ENCODE measurements at places on chromosomes 2 and 18.

DNA sequence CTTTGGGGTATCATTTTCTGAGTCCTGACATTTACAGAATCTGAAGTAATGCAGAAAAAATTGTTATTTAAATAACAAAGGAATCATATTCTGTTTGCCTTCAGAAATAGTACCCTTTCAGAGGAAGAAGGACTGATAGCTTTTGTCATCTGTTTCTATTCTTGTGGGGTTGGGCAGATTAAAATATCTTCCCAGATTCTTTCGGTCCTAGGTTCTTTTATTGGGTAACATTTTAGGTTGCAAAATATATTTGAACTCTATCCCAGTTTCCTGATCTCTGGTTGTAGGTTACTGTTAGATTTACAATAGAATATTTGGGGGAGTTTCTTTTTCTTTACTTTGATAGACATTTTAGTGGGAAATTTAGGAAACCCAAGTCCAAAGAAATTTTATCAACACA lies 550.5 kb downstream of the SPAG16 start:
- no peak for DNase-seq

DNA sequence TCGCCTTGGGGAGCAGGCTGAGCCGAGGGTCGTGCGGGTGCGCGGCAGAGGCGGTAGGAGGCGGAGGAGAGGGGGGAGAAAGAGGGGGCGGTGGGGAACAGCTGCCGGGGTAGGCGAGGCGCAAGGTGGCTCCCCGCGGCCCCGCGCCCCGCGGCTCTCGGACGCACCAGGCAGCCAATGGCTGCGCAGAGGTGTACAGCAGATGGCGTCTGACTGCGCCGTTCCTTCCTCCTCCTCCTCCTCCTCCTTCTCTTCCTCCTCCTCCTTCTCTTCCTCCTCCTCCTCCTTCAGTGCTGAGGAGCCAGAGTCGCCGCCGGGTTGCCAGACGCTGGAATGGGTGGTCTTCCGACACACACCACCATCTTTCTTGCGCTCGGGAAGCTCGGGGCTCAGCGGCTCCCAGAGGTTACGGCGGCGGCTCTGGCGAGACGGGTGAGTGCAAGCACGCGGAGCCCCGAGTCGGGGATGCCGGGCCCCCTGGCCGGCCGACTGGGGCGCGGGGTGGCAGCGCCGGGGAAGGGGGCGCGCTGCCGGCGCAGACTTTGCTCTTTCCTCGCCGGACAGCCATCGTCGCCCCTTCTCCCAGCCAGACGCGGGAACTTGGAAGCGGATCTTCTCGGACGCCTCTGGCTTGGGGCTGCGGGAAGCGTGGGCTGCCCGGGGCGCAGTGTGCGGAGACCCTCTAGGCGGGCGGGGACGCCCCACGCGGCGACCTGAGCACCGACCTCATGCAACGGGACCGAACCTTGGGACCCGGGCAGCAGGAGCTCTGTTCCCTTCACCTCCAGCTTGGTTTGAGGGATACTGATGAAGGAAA lies at the start of gene THSD7B:
Gene THSD7B (plus strand): TSS at position 290 of the 817 bp plus-strand sequence. CDS start 116,634 bp downstream, outside the sequence.
- no peak for DNase-seq

GRCh38 chr18:9285604-9286003 lies 49.0 kb upstream of the TWSG1 start:
- DNase-seq, result no peak

- no peak for DNase-seq
These were observed 281.4 kb downstream of the PAX3 start for GRCh38 chr2:222017252-222017850.

- DNase-seq, result no peak
These were observed 71.3 kb downstream of the CTIF start for GRCh38 chr18:48609820-48610815.

GRCh38 chr18:38545071-38545470 lies 979.5 kb upstream of the CELF4 start:
- DNase-seq, result no peak

- no peak for DNase-seq
These were observed 11.0 kb downstream of the MAP3K20 start for GRCh38 chr2:173086518-173087213.

DNA sequence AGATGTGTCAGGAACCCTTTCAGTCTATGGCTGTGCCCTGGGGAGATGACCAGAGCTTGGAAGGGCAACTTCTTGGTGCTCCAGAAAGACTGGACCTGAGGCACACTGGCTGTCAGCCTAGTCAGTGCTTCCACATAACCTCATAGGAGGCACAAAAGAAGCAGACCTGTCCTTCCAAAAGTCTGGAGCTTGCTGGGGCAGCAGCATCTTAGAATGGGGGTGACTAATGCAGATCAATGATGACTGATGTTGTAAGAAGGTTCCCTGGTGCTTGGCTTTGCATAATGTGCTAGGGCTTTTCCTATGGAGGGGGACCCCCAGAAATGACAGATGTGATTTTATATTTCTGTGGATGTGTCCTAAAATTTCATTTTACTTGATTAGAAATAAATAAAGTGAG lies 255.7 kb upstream of the THUMPD2 start:
- DNase-seq, result no peak

DNA sequence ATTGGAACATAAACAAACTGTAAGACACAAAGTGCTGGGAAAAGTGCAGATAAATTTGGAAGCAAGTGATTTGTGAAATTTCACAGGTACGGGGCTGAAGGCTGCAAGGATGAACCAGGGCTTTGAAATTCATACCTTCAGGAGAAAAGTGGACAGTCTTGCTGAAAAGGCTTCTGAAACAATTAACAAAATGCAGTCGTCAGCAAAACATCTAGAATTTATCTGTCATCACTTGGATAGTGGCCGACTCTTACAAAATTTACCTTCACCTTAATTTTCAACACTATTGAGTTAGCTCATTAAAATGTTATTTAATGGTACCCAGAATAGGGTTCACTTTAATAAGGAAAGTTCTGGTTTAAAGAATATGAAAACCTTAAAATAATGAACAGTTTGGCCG lies 138.3 kb downstream of the SNTG2 start:
- no peak for DNase-seq

GRCh38 chr2:165328272-165328671 lies 89.1 kb downstream of the SCN2A start:
- DNase-seq, result no peak

DNA sequence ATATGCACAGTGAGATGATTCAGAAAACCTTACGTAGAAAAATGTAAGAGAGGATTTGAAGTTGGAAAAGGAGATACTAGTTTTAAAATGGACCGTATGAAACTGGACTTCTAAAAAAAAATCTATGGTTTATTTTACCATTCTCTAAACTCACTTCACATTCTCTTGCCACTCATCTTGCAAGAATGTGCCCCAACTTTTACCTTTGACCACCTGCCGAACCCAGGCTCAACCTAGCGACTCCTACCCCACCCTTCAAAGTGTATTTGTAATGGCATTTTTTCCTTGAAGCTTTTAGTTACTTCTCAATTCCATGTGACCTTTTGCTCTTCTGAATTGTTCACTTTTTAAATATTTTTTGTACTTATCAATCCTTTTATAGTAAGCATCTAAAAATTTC lies 160.8 kb downstream of the PHLPP1 start:
- DNase-seq, result no peak

- DNase-seq, result no peak
These were observed 88.2 kb downstream of the NCOA1 start for GRCh38 chr2:24579053-24579803.

DNA sequence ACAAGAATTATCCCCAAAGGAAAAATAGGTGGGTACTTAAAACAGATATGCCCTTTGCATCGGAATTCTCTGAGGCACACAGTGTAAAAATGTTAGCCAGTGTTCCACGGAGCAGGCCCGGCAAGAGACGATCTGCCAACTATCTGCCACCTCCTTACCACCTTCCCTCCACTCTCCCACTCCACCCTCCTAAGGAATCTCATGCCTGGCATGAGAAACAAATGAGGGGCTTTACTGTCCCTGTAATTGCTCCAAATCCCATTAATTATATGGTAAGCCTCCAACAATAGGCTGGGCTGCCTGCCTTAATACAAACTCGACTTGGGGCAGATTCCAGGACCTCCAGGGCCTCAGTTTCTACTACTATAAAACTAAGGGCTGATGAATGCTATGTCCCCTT lies 102.3 kb downstream of the ZBTB7C start:
- DNase-seq, result no peak

Measured in astrocyte of the cerebellum (primary cell).